ENCODE measurements at places on chromosomes 12 and 14. TPM values are rescaled to one million over a fixed set of nuclear protein-coding genes. Genes with fewer than 3 reads are reported as not detected.

GRCh38 chr12:728781-729180, 23.6 kb upstream of the WNK1 start:
- DNase-seq = no peak

SERPINA12 gene
- polyA plus RNA-seq = not detected

DNA sequence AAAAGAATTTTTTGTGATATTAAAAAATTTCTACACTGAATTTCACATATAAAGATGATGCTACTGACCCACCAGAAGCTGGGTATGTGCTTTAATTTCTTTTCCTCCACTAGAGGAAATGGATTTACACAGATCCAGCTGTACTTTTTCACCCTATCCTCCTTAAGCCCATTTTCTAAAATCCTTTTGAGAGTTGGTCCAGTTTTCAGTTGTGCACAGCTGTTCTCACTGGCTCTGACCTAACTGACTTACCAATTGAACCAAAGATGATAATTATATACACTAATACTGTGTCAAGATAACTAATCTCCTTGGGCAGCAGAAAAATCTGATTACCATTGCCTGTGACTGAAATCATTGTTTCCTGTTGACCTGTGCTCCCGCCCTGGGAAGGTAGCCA, 108.5 kb downstream of the ZFC3H1 start:
- DNase-seq = no peak

DNA sequence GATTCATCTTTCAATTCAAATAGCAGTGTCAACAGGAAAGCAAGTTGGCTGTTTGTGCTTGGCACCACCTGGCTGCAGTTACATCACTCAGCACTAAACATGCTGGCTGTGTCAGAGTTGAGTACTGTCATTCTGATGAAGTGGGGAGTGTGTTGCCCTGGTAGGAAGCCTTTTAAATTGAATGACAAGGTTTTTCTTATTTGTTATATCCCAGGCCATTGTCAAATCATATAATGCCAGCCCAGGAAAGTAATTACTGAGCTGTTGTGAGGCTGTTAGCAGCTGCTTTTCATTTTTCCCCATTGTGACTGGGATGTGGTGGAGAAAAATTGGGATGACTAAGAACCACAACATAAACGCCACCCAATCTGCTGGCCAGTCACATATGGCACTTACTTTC, 106.5 kb upstream of the PRKD1 start:
- DNase-seq = no peak

- no peak for DNase-seq
Observed at GRCh38 chr14:44785096-44785495, 176.7 kb downstream of the KLHL28 start.

PTPRQ gene
- polyA plus RNA-seq = not detected

DNA sequence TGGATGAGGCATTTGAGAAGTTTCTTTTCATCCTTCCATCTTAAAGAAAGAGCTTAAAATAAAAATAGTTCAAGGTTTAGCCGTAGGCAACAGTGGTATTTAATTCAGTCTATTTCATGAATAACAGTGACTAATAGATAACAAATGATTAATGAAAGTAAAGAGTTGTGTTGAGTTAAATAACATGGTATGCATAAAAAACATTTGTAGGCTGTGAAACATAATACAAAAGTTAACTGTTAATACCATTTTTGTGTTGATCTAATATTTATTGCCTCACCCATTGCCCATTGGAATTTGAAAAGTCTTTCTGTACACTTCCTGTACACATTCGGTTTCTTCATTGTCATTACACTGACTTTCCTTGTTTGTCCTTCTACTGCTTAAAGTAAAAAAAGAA, 108.6 kb upstream of the PDE3A start:
- DNase-seq = no peak

TPPP2 gene
- not detected for polyA plus RNA-seq

DNA sequence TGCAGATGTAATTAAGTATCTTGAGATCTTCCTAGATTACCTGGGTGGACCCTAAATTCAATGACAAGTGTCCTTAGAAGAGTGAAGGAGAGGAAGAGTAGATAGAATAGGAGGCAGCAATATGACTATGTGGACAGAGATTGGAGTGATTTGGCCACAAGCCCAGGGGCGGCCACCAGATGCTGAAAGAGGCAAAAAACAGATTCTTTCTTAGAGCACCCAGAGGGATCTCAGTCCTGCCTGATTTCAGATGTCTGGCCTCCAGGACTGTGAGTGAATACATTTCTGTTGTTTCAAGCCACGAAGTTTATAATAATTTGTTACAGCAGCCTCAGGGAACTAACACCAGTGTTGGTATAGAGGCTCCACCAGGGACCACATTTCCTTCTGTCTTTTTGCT, 67.3 kb downstream of the DACT1 start:
- no peak for DNase-seq

POTEM gene
- not detected for polyA plus RNA-seq

DNA sequence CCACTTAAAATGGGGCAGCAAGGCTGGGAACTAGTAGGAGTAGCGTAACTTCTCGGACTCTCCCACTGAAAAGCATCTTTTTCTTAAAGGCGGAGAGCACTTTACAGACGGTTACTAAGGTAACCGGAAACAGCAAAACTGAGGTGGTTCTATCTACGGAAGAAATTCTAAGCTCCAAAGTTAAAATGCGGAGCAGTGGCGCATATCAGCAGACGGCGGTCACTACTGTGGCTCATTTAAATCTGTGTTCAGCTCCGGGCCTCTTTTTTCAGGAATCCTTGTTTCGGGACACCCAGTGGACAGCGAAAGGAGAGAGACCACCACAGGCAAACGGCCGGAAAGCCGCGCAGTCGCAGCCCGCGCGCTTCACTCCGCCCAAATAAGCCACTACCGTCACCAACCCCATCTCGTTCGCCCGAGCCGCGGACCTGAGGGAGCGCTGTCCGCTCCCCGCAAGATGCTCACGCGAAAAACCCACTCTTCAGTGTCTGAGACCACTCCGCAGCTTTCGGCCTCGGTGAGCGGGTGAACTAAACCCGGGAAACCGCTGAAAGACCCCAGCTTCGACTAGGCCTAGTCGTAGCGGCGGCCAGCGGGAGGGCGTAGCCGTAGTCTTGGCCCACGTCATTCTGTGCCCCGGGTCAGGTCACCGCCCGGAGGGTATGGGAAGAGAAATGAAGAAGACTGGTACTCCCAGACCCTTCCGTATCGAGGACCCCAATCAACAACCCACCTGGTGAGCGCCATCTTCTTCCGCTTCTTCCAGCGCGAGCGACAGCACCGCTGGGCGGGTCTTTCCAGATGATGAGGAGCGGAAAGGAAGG, at the start of gene SNW1:
TSS of gene SNW1 (minus strand) at position 776 of the 824 bp plus-strand sequence. CDS start at position 747, 29 bp downstream.
- peak; percentile 89 for DNase-seq

DNA sequence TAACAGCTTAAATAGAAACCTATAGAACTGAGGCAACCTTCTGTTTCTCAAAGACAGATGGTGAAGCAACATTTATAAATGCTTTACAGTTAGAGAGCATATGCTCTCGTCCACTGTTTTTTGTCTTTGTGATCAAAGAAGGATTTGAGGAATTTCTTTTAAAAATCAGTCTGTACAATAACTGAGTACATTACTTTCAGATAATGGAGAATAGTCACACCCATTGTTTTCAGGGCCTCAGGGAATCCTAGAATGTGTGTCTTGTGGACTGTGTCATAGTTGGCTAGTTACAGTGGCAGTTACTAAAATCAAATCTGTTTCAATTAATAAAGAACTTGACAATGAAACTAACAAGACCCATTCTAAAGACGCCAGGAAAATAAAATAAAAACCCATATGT, 107.9 kb downstream of the PRKCH start:
- no peak for DNase-seq

KCNA5 gene
- polyA plus RNA-seq = not detected

DNA sequence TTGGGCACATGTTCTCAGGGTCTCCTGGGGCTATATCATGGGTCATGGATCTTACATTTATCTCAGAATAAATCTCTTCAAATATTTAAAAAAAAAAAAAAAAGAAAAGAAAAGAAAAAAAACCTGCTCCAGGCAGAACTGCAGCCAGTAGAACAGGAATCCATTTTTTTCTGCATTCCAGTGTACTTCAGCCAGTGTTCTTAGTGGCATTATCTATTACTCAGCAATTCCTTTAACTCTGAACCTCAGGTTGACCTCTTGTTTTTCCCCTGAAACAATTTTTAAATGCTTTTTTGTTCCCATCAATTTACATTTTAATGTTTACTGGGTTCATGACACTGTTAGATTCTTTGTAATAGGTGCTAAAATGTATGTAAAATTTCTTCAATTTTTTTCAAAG, 66.7 kb upstream of the STXBP6 start:
- DNase-seq = no peak

GRCh38 chr12:92574911-92575570, 127.7 kb upstream of the PLEKHG7 start:
- DNase-seq = no peak

GRCh38 chr12:111993292-111994150, 19.4 kb downstream of the TMEM116 start:
- no peak for DNase-seq

DNA sequence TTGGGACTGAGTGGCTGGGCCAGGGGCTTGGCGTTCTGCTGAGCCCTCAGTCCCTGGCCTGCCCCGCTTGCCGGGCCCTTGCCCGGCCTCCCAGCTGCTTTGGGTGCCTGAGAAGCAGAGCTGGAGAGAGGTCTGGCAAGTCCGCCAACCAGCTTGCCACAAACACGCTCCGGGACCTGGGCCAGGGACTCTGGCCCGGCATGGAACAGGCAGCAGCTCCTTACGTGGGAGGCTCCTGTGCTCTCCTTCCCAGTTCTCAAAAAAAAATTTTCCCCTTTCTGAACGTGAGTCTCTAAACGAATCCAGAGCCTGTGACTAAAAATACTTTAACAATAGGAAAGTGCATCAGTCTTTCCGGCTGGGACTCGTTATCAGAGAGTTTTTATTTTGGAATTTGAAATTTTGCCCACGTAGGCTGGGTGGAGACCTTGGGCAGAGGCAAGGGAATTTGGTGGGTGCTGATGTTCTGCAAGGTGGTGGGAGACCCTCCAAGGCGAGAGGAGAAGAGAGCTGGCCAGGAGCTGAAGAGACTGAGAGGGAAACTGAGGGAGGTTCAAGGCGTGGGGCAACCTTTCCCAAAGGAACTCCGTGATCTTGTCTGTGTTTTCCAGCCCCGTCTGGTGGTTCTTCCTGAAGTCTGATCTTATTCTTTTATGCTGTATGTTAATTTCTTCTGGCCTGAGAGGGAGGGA, 6.8 kb upstream of the NR4A1 start:
- no peak for DNase-seq

GRCh38 chr14:54730156-54730961, 163.4 kb downstream of the SAMD4A start:
- peak; percentile 64 for DNase-seq

GRCh38 chr12:45580356-45580969, 149.0 kb upstream of the ARID2 start:
- no peak for DNase-seq

ARHGAP9 gene
- 10.2 TPM for polyA plus RNA-seq

GRCh38 chr12:108307006-108307405, 32.1 kb downstream of the CMKLR1 start:
- no peak for DNase-seq

GRCh38 chr12:17028348-17028747, 422.4 kb upstream of the LMO3 start:
- DNase-seq = no peak

DNA sequence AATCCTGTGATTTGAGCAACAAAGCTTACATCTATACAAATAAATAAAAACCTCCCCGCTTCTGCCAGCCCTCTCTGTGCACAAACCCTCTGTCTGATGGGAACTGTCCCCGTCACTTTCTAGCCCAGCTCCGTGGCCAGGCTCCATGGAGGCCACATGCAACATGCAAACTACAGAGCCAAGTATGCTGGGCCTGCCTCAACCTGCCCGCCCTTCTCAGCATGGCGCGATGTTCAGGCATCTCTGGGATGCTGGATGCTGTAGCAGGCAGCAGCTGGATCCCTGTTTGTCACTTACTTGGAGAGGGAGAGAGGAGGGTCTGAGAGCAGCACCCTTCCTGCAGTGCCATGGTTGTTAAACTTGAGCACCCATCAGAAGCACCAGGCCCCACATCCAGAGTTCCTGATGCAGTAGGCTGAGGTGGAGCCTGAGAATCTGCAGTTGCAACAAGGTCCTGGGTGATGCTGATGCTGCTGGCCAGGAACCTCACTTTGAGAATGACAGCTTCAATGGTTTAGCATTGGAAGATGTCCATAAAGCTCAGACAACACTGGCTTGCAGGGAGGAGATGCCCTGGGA, 32.4 kb downstream of the CLMN start:
- no peak for DNase-seq

DNA sequence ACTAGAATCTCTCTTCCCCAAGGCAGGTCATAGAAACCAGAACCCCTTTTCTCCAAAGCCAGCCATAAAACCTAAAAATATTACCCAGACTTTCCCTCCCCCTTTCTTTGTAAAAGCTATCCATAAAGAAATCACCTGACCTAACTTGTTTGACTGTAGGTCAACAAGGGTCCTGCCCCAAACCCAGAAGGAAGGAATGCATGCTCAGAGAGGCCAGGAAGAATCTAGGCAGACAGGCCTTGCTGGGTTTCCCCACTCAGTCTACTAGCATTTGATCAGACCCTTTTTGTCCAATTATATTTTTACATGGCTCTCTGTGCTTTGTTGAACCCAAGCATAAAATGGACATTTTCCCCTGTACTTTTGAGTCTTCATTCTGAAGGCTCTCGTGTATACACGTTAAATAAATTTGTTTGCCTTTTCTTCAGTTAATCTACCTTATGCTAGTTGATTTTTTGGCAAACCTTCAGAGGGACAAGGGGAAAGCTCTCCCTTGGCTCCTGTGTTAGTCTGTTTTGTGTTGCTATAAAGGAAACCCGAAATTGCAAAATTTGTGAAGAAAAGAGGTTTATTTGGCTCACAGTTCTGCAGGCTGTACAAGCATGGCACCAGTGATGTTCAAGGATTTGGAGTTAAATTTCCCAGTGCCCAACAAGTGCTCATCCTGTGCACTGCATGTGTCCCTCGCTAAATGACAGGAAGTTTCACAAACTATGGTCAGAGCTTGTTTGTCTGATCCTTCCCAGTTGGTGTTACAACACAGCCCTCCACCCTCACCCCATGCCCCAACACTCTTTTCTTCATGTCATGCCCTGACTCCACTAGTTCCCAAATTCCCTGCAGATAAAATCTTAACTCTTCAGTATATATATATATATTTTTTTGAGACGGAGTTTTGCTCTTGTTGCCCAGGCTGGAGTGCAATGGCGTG, 14.2 kb upstream of the RASSF3 start:
- DNase-seq = no peak

DNA sequence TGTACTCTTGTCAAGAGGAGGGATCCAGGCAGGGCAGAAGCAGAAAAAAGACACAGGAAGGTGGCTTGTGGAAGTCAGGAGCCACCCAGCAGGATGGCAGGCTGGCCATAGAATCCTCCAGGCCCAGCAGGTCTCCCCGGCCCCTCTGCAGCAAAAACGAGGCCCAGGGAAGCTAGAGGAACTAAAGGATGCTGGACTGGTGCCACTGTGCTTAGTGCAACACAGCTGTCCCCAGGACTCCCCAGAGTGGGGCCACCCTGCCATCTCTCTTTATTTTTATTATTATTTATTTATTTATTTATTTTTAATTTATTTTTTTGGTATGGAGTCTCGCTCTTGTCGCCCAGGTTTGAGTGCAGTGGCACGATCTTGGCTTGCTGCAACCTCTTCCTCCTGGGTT, 54.1 kb downstream of the PITPNM2 start:
- no peak for DNase-seq
